ENCODE measurements at places on chromosomes 6 and 20. TPM values are rescaled to one million over a fixed set of nuclear protein-coding genes. Genes with fewer than 3 reads are reported as not detected.

The MUCL3 gene
- 0.04 TPM for polyA plus RNA-seq

The C20orf141 gene
- not detected for polyA plus RNA-seq

DNA sequence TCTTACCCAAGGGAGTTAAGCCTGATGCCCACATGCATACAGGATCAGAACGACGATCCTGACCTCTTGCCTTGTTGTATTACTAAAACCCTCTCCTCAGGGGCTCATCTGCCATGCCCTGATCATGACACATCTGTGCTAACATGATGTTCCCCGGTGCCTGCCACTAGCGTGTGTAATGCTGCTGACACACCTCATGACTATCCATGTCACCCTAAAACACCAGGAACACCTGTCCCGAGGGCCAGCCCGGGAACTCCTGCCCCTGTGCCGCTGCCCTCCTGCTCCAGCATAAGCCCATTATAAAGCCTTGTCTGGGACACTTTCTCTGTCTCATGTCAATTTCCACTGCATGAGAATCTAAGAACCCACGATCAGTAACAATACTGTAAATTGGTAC is 7.6 kb downstream of the SERPINB6 start:
- DNase-seq: no peak

DNA sequence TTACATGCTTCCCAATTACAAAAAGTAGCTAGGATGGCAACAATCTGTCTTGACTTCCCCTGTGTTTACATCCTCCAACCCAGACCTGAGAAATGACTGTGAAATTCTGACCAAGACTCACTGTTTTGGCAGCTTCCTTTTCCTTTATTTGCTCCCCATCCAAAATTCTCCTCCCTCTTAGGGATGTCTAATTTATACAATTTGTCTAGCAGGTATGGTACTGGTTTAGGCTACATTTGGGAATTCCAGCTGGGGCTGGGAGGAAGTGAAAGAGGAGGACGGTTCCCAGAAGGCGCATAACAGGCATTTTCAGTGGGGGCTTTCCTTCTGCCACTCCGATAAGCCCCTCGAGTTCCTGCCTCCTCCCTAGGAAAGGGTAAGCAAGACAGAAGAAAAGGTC is 231.5 kb upstream of the BTBD3 start:
- no peak for DNase-seq

DNA sequence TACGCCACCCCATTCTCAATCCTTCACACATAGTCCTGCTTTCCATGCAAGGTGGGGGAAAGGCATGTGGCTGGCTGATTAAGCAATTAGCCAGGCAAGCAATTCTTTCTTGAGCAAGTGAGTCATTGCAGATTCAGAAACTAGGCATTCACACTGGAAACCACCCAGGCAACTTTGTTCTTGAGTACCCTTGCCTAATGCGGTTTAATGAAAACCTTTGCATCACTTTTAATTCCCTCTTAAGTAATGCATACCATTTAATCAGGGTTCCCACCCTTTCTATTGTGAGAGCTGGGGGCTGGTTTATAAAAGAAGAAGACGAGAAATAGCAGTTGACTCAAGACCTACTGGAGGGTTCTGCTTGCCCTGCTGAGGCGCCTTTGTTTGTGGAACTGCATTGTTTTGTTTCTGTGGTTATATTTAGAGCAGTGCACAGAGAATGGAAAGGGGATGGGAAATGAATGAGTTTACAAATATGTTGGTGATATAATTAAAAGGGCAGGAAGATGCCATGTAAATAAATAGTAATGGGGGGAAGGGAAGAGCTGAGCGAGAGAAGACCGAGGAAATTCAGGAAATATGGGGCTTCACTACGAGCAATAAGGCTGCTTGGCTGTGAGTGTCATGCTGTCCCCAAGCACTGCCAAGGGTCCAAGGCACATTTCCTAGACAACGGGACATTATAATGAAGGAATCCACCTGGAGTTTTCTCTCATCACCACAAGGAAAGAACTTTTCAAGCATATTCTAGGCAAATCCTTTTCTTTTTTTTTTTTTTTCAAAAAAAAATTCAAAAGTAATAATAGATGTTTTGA is 48.8 kb upstream of the TSHZ2 start:
- no peak for DNase-seq

The UBD gene
- not detected for polyA plus RNA-seq

- no peak for DNase-seq
Measured at GRCh38 chr6:110319843-110320242, 38.3 kb downstream of the METTL24 start.

- DNase-seq: no peak
Measured at GRCh38 chr6:169851641-169852503, 100.5 kb downstream of the ERMARD start.

The NNAT gene
- polyA plus RNA-seq: 638 TPM

- peak; percentile 86 for DNase-seq
Measured at GRCh38 chr6:157669747-157670216, 153.3 kb upstream of the SNX9 start.

The GFRA4 gene
- not detected for polyA plus RNA-seq

The MOG gene
- not detected for polyA plus RNA-seq

The OGFRL1 gene
- 12.6 TPM for polyA plus RNA-seq

GRCh38 chr6:30329331-30329730 is 2.6 kb downstream of the TRIM39 start:
- no peak for DNase-seq
